Stimulated activated CD8-positive, alpha-beta memory T cell treated with anti-CD3 and anti-CD28 coated beads, Interleukin-2, amount 100 ng/mL, for 48 hours (primary cell): ENCODE measurements at places on chromosomes 3 and 15.
A peak's percentile ranks its signal among the peaks of the same experiment; 100 is the strongest.

GRCh38 chr3:124277144-124277890 is 285.4 kb upstream of the ROPN1 start:
- DNase-seq, result no peak

DNA sequence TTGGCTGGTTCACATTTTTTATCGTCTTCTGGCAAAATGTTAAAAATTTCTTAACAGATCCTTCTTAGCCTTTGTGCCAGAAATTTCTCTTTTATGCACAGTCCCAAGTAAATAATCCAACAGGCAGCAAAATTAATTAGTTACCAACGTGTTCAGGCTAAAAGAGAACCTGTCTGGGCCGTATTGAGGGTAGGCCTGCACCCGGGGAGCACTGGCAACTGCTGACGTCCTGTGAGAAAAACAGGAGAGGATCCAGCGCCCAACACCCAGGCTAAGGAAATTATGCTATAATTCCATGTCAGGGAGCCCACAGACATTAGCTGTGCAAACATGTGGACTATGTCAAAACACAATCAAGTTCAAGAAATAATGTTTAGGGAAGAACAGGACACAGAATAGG is 30.7 kb upstream of the CSTA start:
- no peak for DNase-seq

DNA sequence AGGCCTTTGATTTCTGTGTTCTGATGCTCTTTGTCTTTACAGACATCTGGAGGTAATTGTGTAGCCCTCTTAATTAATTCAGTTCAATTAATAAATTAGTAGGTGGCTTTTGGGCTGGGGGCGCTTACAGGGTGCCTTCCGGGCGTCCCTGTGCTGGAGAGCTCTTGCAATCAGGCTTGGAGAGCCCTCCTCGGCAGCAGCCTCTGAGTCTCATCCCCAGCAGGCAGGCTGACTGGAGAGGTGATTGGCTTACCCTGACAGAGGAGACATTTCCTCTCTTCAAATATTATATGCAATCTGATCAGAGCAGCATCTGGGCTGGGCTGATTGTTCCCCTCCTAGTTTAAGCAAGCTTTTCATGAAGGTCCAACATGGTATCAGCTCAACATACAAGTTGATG is 250.7 kb downstream of the LPP start:
- no peak for DNase-seq

DNA sequence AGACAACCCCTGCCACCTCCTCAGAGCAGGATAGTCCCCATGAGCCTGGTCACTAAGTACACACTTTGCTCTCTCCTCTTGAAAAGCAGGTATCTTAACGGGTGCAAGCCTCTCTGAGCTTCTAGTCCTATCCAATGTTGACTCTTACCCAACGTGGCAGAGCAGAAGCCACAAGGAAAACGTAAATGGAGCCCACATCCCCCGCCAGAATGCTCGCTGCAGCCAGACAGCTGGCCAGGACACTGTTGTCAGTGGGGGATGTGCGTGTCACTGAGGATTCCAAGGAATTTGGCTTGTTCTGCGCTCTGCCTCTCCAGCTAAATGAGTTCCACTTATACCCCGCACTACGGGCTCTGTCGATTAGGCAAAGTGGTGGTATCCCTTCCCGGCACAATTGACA is 67.8 kb upstream of the IGF1R start:
- no peak for DNase-seq

GRCh38 chr3:58491506-58492402 is at the start of gene KCTD6:
Gene KCTD6 (plus strand): TSS chr3:58492096. CDS start chr3:58498756, 6,660 bp downstream.
- DNase-seq, result peak; percentile 87

- DNase-seq, result no peak
These were observed 32.2 kb downstream of the PPP2R3A start for GRCh38 chr3:135997554-135998320.

DNA sequence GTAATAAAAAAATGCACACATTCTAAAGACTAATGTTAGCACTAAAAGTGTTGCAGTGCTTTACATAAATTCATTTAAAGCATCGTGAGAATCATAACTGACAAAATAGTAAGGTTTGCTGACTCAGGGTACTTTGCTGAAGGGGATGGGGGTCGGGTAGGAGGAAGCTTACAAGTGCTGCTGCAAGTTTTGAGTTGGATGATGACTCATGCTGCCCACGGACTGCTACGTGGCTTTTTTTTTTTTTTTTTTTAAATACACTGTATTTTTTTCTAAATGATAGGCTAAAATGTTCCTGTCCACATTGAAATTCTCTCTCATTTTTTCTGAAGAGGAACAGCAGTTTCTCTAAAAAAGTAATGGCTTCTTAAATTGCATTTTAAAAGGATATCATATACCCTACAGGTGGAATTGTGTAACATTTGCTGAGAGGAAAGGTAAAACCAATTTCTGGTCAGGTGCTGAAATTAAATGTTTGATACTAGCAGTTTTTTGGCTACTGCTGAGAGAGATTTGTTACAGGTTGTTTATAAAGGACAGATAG is 2.2 kb downstream of the MAPK6 start:
- DNase-seq, result peak; percentile 23

- DNase-seq, result no peak
These were observed 29.5 kb upstream of the FAM107A start for GRCh38 chr3:58606693-58607092.
